Stimulated activated naive CD4-positive, alpha-beta T cell treated with Interleukin-2 at 50 U/mL for 16 hours (primary cell): ENCODE measurements at places on chromosomes 13 and 19.

- DNase-seq = no peak
Measured at GRCh38 chr13:76741624-76742023, 144.6 kb downstream of the KCTD12 start.

DNA sequence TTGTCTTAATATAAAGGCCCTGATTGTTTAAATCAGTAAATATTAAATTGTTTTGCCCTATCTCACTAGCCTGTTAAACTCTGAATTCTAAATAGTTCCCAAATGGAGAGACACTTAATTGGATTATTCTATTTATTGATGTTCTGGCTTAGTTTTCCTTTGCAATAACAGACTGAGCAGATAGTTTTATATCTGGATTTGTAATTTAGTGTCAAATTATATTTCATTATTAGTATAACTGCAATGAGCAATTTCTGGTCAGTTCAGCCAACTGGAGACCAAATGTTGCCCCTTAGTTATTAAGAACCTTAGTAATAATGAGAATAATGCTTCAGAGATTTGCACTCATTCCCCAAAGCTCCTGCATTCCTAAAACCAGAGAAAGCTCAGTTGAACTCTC, 10.1 kb downstream of the FAM124A start:
- no peak for DNase-seq

DNA sequence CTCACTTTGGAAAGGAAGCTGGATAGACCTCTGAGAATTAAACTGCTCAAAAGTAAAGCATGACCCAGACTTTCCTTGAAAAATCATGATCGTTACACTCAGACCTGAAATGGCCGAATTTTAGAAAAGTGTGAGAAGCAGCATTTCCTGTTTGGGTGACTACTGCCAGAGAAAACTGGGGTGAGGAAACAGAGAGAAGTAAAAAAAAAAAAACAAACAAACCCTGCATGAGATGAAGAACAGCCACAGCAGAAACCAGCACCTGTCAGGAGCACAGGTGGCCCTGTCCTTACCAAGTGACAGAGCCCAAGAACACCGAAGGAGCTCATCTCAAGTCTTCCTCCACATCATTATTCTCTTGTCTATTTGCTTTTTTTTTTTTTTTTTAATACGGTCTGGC, 12.0 kb upstream of the ADPRHL1 start:
- no peak for DNase-seq

DNA sequence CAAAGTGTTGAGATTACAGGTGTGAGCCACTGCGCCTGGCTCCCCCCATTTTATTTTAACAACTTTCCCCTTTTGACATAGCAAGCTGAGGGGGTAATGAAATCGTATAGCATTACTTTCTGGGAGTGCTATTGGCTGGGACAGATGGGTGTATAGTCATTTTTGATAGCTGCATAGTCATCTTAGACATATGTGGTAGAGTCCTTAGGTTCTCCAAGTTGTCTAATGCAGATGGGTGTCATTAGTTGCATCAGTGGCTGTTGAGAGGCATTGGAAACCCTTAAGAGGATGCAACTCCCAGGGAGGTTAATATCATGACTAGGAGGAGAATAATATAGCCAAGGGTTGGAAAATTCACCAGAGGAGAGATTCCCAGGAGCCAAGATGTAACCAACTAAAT, 28.6 kb upstream of the PNMA8B start:
- DNase-seq = no peak
